ENCODE measurements at places on chromosomes 12 and 14.

- DNase-seq, result no peak
Observed at GRCh38 chr14:22896760-22897159, 13.7 kb downstream of the REM2 start.

- DNase-seq, result no peak
Observed at GRCh38 chr12:2341051-2341751, 288.4 kb downstream of the CACNA1C start.

GRCh38 chr12:109775172-109775881 is 57.9 kb downstream of the TRPV4 start:
- no peak for DNase-seq

GRCh38 chr14:55336691-55337090 is 65.5 kb downstream of the FBXO34 start:
- DNase-seq, result no peak

DNA sequence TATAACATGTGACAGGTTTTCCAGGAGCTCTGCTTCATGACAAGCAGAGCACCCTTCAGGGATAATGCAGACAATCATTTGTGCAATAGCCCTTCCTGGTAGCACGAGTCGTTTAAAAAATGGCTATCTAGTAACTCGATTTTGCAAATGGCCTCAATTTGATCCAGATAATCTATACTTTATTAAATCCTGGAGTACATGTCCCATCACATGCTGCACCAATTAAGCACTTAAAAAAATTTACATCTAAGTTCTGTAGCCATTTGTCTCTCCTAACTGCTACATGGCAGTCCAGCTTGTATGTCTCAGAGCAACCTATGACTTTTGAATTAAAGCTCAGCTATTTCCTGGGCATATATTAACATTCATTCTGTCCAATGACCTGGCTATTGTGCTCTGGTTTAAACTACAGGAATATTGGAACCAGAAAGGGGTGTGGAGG is 79.8 kb downstream of the TTC8 start:
- no peak for DNase-seq

- DNase-seq, result no peak
Observed at GRCh38 chr12:85681333-85681732, 154.9 kb downstream of the RASSF9 start.

Data from BJ (cell line).